ENCODE measurements at places on chromosomes 7 and 10. TPM values are rescaled to one million over a fixed set of nuclear protein-coding genes. Genes with fewer than 3 reads are reported as not detected.

DNA sequence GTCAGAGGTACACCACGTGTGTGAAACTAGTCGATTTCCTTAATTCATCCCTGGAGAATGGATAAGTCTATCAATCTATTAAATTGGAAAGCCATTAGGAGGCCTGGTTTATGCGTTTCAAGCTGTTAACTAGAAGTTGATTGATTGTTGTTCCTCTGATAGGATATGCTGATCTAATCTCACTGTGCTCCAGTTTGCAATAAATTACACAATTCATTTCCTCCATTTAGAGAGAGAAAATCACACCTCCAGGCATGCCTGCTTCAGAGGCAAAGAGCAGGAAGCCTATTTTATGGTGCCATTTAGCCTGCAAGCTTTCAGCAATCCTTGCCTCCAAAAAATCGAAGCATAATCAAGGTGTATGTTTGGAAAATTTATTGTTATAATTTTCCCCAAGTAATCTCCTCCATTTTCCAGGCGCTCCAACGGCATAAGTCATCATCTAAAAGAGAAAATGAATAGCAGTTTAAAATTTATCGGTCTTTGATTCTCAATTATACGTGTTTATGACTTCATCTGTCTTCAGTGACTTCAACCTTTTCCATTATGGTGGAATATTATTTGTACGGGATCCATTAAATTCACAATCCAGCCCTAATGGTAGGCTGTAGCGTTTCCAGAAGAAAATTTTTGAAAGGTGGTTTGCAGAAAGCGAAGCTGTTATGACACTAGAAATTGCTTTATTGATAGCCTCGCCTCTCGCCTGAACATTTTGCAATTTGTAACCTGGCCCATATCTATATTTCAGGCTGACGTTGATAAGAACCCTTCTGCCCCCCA is 42.9 kb upstream of the HMX3 start:
- DNase-seq = no peak

- DNase-seq = no peak
These were observed 29.7 kb downstream of the VIPR2 start for GRCh38 chr7:159114981-159115380.

DNA sequence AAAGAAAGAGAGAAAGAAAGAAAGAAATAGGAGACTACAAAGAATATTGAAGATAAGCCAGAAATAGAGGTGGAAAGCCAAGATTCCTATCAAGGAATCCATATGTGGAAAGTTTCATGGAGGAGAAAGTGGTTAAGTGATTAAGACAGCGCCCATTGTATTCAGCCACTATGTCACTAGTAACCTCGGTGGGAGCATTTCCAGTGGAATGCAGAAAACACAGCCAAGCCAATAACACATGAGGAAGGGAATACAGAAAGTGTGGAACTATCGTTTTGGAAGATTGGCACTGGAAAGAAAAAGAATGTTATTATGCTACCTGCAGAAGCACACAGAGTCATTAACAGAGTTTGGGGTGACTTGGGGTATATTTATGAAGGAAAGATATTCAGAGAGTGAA is 2.7 kb downstream of the MGAM2 start:
- DNase-seq = no peak

GRCh38 chr10:100575585-100576281 is 40.0 kb downstream of the HIF1AN start:
- no peak for DNase-seq

DNA sequence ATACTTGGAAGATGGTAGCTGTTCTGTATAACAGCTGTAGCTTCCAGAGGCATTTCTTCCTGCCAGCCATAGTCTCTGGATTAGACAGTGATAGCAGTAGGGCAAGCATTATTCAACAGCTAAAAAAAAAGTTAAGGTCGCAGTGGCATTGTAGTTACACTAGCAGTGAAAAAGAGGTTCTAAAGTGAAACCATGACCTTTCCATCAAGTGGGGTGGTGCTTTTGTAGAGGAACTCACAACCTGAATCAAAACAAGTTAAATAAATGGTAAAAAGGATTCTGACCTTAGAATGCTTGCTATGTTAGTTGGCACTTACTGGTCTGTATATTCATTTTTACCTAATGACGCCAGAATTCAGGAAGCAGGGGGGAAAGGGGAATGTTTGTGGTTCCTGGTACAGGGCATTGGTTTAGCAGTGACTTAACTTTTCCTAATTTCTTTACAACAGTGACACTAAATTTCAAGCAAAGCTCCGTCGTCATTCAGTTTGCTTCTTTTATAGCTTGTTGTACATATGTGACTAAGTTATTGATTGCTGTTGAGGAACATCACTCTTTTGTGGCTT is 55.0 kb downstream of the GBF1 start:
- no peak for DNase-seq

GRCh38 chr10:9868499-9868898 is 1149.2 kb upstream of the CELF2 start:
- DNase-seq = no peak

GRCh38 chr7:17506095-17506494 is 207.6 kb downstream of the AHR start:
- no peak for DNase-seq

Gene HABP2
- total RNA-seq = not detected

Gene SPDYE11
- 0.25 TPM for total RNA-seq

Gene WEE2
- total RNA-seq = not detected

All from glutamatergic neuron (in vitro differentiated cells).